T1000 (cell line): ENCODE measurements at places on chromosomes 3 and 15.

DNA sequence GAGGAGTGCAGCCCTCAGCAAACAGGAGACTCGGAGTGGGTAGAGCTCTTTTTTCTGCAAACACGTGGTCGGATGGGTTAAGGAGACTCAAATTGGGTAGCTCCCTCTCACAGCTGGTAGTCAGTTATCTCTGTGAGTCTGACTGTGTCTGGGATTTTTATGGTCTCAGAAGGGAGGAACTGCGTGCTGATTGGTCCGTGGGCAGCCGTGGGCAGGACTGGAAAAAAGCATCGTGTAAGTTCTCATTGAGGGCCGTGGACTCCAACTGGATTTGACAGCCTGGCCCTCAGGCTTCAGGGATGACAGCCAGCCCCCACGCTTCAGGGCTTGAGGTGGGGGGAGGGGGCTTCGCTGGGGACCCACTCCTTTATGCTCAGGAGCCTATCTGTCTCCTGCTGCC lies 463.9 kb downstream of the EPHA3 start:
- no peak for DNase-seq

DNA sequence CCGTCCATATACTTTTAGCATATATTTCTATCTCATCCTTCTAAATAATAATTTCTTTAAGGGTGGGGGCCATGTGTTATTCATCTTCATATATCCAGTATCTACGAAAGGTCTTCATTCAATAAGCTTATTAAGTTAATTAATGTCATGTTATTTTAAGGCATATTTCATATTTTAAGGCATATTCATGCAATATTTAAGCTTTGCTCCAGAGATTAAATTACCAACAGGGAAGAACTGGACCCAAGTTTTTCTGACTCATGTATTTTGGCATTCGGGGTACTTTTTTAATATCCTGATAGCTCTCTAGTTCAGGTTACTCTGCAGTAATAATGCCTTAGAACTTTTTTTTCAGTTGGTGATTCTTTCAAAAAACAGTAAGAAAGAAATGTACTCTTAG lies 27.4 kb downstream of the PHC3 start:
- DNase-seq, result no peak

DNA sequence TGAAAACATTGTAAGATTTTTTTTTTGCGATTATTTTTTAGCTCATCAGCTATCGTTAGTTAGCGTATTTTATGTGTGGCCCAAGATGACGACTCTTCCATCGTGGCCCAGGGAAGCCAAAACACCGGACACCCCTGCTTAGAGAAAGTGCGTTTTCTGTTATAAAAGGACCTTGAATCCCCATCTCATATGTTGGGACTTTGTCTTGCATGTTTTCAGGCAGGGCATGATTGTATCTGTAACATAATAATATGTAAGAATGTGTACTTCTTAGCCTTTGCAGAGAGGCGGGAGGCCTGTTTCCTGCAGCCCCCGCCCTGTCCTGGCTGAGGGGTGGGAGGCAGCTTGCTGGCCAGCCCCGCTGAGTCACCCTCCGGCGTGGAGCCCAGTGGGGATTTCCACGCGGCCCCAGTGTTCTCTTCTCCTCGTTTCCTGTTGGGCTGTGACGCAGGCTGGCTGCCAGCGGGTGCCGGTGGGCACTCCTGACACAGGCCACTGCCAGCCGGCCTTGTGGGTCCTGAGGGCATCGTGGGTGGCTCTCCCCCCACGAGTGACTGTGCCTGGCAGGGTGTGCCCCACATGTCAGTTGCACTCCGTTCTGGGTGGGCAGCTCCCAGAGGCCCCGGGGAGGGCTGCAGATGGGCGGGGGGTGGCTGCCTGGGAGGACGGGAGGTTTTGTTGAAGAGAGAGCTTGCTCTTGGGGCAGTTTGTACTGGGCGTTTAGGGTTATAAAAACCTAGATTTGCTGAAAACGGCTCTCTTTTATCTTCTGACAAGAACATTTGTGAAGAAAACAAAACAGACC lies 55.6 kb downstream of the SMAD3 start:
- peak; percentile 80 for DNase-seq

- DNase-seq, result no peak
Measured at GRCh38 chr3:47379411-47379899, 1.4 kb upstream of the PTPN23 start.

DNA sequence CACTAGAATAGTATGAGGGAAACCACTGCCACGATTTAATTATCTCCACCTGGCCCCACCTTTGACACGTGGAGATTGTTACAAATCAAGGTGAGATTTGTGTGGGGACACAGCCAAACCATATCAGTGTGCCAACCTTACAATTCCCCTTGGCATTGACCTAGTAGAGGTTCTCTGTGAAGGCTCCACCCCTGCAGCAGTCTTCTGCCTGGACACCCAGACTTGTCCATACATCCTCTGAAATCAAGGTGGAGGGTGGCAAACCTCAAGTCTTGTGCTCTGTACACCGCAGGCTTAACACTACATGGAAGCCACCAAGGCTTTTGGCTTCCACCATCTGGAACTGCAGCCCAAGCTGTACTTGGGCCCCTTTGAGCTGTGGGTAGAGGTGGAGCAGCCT lies 8.8 kb upstream of the IQGAP1 start:
- no peak for DNase-seq

DNA sequence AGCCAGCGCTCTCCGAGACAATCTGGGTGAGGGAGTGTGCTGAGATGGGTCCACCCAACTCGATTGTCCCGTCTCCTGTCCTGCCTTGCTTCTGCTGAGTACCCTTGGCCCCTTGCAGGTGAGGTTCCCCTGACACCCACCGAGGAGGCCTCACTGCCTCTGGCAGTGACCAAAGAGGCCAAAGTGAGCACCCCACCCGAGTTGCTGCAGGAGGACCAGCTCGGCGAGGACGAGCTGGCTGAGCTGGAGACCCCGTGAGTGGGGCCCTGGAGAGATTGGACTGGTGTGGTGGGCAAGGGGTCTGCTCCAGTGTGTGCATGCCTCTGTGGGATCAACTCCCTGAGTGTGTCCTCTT lies 23.6 kb downstream of the NBEAL2 start:
- no peak for DNase-seq

DNA sequence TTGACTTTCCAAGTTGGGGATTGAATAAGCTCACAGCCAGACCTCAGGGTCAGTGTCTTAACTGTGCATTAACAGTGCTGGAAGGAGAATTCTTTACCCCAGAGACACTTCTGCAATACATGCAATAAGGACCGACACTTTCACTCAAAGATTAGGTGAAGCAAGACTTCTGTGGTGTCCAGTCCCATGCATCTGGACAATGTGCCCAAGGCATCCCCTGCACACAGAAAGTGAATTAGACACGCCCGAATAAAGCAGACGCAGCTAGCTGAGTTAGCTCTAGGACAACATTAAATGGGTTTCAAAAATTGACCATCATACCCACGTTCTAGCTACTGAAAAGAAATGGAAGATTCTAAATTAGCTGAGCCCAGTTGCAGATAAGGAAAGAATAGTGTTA lies 223.9 kb upstream of the NR2F2 start:
- no peak for DNase-seq

DNA sequence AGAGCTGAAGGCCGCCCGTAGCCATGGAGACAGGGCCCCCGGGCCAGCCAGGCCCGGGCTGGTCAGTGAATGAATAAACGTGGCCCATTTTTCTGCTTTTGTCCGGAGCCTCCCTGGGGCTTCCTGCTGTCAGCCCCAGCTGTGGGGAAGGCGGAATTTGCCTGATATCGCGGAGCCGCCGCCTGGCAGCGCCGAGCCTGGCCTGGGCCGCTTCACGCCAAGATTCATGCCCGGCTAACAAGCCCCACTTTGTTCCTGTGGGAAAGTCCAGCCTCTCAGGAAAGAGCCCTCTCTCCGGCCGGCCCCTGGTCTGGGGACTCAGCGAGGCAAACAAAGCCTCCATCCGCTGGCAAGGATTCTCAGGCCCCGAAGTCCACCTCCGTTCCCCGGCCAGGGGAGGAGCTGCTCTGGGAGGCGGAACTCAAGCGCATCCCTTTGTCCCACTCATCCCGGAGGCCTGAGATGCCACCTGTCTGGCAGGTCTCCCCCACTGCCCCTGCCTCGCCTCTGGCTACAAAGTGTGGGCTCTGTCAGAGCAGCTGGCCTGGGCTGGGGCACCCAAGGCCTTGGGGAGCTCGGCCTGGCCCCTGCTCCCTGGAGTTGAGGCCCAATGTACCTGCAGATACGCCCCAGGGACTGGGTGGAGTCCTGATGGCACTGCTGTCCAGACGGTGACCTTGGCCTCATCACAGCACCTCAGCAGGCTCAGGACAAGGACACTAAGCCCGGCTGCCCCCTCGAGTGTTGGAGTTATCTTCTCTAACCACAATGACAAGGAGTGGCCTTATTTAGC lies 51.6 kb upstream of the SLC6A11 start:
- DNase-seq, result no peak

DNA sequence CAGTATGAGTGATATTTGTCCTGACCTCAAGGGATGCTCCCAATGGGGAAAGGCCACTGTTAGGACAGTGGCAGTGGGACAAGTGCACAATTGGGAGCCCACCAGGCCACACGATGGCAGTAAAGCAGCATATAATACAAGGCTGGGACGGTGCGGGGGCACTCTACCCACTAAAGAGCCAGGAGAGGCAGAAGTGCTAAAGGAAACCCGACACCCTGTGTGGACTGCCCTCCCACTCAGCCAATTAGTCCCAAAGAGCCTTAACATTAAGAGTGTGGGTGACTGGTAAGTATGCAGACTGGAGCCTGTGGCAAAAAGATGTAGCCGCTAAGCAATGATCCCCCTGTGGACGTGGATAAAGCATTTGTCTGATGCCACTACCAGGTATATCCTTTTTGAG lies 8.2 kb upstream of the ZNF589 start:
- DNase-seq, result peak; percentile 53

- DNase-seq, result no peak
Measured at GRCh38 chr3:72408983-72409779, 439.1 kb downstream of the SHQ1 start.

- DNase-seq, result no peak
Measured at GRCh38 chr3:24378313-24378712, 116.3 kb downstream of the THRB start.
